ENCODE measurements at places on chromosomes 5 and 9. TPM values are rescaled to one million over a fixed set of nuclear protein-coding genes. Genes with fewer than 3 reads are reported as not detected.

- DNase-seq, result no peak
Observed at GRCh38 chr9:135350003-135350315, 129.6 kb upstream of the PPP1R26 start.

GRCh38 chr5:17361331-17361730 is 136.7 kb upstream of the TAF11L2 start:
- no peak for DNase-seq

POC5 gene
- 13.9 TPM for total RNA-seq

GRCh38 chr5:59007460-59008063 is 424.7 kb downstream of the RAB3C start:
- no peak for DNase-seq

DNA sequence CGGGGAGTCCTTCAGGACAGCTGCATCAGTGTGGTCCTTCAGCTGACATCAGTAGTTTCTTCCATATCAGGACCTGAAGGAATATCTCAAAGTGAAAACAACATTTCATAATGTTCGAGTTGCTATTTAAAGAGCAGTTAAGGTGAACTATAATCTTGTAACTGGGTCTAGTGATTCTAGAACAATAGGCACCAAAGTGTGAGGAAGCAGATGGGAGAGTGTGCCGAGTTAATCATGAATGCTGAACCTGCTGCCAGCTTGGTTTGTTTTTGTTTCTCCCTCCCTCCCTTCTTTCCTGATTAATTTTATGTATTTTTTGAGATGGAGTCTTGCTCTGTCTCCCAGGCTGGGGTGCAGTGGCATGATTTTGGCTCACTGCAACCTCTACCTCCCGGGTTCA is 3.6 kb upstream of the PTGR1 start:
- no peak for DNase-seq

GRCh38 chr9:12796601-12797000 is 21.8 kb downstream of the LURAP1L start:
- no peak for DNase-seq

- no peak for DNase-seq
Observed at GRCh38 chr5:6036006-6036405, 342.3 kb downstream of the MED10 start.

DNA sequence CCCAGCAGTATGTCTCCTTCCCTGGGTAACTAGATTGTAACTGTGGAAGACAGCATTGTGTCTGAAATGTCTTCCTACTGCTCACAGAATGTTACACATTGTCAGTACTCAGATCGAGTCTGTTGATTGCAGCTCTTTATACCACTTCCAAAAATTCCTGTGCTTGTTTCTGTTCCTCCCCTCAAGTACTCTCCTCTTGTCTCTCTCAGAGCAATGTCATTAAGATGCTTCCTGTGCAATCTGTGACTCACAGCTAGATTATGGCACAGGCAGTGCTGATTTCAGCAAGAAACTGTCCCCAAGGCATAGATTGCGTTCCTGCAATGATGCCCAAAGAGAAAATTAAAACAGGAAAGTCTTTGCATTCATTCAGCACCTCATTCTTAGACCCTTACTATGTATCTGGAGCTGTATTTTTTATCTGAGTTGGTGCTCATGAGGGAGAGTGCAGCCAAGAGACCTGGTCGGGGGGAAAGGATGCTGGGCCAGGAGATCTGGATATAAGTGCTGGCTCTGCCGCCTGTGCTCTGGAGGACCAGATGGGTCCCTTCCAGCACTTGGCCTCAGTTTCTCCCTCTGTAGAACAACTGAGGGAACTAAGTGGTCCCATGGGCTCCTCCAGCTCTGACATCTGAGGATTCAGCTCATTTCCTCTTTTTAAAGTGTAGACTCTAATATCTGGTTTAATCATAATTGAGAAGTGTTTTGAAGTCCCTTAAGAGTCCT is 40.8 kb upstream of the GNPDA1 start:
- DNase-seq, result peak; percentile 31
